Suppressor macrophage (primary cell): ENCODE measurements at places on chromosomes 4 and X.

- no peak for DNase-seq
Measured at GRCh38 chr4:11421116-11421515, 7.6 kb downstream of the HS3ST1 start.

GRCh38 chr4:143406523-143406922, 69.8 kb downstream of the GAB1 start:
- DNase-seq: peak; percentile 65

GRCh38 chr4:128277856-128278255, 9.8 kb downstream of the PGRMC2 start:
- DNase-seq: no peak

GRCh38 chr4:21011106-21011505, 310.8 kb downstream of the PACRGL start:
- DNase-seq: no peak

- no peak for DNase-seq
Measured at GRCh38 chr4:177680308-177680707, 238.1 kb upstream of the AGA start.

- peak; percentile 12 for DNase-seq
Measured at GRCh38 chrX:55005256-55005655, 5.1 kb downstream of the APEX2 start.

- DNase-seq: no peak
Measured at GRCh38 chr4:30839583-30840520, 119.7 kb downstream of the PCDH7 start.

- no peak for DNase-seq
Measured at GRCh38 chr4:182770259-182770995, 146.8 kb downstream of the DCTD start.

DNA sequence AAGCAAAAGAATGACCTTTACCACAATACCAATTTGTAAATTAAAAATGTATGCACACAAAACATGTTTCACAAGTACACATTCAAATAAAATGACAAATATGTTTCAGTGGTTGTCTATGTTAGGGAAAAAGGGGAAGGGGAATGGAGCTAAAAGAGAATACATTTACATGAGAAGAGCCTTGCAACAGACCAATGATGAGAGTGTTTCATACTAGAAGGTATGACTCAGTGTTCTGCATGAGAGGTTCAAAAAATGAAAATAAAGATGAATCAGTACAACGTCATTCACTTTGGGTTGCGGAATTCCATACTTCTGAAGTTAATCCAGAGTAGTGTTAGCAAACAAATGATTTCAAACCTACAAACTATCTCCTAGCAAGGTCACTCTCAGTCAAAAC, 51.7 kb downstream of the RPGR start:
- DNase-seq: peak; percentile 11

- peak; percentile 93 for DNase-seq
Measured at GRCh38 chr4:145179281-145179860, 1.0 kb downstream of the OTUD4 start.

DNA sequence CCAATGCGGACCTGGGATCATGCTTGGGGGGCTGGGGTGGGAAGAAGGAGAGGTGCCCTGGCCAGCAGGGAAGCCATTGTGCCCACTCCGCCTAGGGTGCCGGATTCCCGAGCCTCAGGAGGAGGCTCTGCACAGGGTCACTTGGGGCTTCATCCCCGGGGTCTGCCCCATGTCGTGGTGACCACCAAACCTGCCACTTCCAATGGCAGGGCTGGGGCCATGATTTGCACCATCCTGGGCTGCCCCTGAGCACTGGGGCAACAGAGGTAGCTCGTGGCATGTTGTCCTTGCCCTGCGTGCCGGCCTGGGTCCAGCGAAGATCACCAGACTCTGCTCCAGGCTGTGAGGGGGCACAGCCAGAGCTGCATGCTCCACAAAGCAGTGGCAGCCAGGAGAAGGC, 71.4 kb upstream of the DCAF12L2 start:
- no peak for DNase-seq

DNA sequence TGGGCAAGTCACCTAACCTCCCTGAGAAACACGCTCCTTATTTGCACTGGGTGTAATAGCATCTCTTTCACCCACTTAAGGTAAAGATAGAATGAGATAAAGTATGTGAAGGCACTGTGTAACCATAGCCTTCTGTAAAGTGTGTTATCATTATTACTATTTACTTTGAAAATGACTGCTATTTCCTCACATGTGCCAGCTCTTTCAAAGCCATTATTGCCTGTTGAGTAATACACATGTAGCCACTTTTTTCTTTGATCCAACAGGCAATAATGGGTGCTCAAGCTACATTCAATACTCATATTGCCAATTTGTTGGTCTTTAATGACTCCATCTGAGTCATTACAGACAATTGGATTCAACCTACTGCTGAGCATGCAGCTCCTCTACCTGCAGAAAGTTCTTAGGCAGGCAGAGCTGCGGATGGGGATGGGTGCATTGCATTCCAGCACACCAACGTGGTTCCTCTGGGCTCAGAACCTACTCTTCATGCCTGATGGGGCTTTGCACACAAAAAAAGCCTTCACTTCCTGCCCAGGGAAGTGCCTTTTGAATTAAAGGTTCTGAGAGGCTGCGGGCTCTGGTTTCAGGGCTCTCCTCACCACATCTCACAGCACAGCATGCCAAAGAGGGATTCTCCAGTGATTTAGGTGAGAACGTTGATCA, 9.7 kb downstream of the PTCHD1 start:
- DNase-seq: no peak

DNA sequence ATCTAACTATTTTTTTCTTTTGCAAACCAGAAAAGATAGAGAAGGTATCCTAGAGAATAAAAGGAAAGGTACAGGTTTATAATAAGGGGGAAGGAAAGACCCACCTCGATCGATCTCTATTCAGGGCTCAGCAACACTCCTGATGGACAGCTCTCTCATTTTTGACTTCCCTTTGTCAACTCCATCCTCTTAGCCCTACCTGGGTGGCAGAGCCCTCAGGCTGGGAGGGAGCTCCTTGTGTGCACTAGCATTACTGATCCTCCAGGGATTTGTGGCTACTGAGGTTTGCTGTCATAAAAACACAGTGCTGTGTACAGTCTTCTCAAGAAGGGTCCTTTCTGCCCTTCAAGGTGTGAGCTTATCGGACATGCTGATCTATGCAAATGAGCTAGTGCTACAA, 111.0 kb downstream of the MID1 start:
- DNase-seq: no peak

GRCh38 chrX:38754102-38754790, 47.0 kb upstream of the MID1IP1 start:
- DNase-seq: peak; percentile 58

DNA sequence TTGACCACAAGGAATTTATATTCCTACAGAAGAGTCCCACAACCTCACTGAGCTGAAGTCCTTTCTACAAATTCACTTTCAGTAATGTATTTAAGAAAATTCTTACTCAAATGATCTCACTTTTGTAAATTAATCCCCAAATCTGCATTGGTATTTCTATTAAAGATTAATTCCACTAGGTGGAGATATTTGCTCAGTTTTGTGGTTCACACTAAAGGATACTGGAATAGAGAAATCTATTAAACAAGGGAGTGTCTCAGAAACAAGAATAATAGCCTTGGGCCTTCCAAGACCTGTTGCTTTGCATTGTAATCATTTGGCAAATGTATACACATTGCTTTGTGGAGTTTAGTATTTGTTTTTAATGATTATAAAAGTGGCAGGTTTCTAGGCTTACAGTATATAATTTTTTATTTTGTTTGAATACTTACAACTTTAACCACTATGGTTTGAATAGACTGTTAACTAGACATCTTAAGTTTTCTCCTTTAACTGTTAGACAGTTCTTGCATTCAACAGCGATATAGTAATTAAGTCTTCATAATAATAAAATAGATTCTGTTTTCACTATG, 25.9 kb downstream of the CFAP299 start:
- DNase-seq: no peak

- no peak for DNase-seq
Measured at GRCh38 chr4:82866706-82867385, 24.1 kb downstream of the SEC31A start.

DNA sequence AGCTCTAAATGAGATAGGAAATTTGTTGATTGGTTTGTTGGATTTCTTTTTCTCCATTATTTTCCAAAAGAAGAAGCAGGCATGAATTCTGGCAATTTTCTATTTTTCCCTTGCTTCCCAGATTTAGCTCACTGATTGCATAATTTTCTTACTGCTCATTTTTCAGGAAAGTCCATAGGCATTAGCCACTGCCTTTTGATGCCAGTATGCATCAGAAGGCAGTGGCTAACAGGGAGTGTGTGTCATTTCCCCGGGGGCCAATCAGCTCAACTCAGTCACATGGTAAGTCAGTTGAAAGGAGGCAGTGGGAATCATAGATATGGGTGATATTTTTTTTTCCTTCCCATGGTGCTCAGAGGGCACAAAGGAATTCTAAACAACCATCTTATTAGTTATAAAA, 156.7 kb downstream of the TRIML1 start:
- DNase-seq: no peak

- DNase-seq: no peak
Measured at GRCh38 chr4:168335621-168336020, 17.1 kb upstream of the DDX60 start.

GRCh38 chr4:128288689-128289106, 1.1 kb upstream of the PGRMC2 start:
- peak; percentile 26 for DNase-seq

DNA sequence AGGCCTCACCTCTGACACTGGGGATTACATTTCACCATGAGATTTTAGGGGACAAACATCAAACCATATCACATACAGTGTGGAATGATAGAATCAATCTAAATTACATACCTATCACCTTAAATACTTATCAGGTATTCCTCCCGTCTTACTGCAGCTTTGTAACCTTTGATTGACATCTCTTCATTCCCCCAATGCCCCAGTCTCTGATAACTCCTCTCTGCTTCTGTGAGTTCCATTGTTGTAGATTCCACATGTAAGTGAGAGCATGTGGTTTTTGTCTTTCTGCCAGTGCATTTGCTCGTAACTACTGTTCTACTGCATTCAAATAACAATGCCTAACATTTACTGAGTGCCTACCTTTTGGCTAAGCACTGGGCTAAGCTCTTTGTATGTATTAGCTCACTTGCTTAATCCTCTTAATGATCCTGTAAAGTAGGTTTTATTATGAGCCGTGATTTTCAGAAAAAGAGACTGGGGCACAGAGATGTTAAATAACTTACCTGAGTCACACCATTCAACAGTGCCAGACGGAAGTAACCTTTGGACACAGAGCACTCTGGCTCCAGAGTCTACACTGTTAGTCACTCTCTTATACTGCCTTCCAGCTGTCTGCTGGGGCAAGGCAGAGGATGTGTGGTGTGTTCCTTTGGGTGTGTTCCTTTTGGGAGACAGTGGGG, 63.7 kb upstream of the ESX1 start:
- no peak for DNase-seq

DNA sequence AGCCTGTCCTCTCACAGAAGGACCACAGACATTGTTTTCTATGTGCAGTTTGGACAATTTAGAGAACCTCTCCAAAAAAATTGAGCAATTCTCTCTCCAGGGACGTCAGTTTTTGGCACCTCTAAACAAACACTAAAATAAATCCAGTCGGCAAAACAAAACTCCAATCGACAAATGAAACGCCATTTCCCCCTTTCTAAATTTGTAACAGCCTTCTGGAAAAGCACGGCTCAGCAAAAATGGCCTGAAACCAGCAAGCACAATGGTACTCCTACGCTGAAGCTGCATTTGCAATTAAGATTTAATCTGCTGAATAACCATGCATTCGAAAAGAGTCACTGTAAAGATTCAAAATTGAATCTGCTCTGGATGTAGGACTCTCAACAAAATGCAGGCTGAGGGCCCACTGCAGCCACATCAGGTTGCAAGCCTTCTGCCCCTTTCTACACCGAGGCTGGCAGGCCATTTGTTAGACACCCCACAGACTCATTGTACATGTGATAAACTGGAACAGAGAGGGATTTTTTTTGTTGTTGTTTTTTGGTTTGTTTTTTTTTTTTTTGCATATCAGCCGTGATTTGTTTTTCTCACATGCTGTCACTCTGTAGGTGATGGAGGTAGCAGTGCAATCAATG, 79.9 kb upstream of the MAP3K15 start:
- peak; percentile 28 for DNase-seq

DNA sequence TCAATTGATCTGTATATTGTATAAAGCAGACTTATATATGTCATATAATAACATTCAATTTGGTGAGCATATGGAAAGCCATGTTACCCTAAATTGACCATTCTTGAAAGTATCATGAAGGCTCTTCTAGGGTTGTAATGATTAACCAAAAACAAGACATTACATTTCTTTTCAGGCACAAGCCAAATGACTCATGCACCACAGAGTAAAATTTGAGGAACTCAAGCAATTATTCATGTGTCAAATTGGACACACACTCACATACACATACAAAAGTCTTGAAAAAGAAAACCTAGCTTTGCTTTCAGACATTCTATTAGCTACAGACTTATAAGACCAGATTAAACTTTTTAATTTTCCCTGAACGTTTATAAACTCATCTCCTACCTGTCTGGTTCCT, 146.5 kb upstream of the PCDH18 start:
- DNase-seq: no peak

DNA sequence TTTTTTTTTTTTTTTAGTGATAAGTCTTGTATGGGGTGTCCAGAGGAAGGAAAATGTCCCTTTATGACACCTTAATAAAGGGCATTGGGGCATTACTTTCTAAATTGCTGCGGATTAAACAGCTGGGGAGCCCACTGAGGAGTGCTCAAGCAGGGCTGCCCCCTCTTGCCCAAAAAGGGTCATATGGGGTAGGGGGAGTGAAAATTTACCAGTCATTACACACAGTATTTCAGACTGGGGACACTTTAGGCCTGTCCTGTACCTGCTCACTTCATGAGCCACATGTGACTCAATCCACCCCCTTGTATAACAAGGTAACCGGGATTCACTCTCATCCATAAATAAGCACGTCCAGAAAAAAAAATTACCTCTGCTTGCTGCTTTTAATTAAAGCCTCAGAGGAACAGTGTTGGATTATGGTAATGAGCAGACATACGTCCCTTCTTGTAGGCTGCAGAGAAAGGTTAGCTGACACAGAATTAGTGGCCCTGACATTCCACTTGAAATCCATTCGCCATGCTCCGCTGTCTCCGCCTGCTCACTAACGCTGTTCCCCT, 1.8 kb downstream of the PRDM8 start:
- no peak for DNase-seq

DNA sequence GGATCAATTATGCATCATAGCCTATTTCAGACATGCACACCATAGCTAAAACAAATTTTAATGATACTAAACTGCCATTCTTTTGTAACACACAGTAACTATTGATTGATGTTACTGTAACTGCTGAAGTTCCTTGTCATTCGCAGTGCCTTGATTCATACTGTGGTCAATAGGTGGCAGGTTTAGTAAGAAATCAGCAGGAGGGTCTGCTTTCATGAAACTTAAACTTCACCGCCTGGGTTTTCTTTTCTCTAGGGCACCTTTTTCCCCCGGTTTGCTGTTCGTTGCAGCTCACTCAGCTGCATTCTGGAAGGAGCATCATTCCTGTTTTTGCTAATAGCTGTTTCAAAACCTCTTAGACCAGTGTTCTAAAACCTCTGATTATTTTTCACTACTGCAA, 88.1 kb downstream of the RPA4 start:
- DNase-seq: no peak

DNA sequence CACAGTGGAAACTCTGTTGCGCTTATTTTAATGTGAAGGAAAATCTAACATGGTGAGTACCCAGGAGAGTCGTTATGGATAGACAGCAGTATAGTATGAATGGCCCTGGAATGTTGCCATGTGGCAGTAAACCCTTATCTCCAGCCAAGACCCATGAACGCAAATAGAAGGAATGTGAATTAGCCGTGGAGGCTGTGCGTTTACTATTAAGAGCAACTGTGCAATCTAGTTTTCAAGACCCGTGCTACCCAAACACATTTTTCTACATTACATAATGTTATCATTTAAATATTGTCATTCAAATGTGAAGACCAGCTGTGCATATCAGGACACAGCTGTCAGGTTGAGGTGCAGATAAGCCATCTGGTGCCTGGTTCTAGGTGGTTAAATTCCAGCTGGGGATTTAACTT, 13.3 kb upstream of the AGA start:
- DNase-seq: no peak
